ENCODE measurements at places on chromosomes 2 and 18. TPM values are rescaled to one million over a fixed set of nuclear protein-coding genes. Genes with fewer than 3 reads are reported as not detected.

Gene NR4A2
- 6.7 TPM for total RNA-seq

Gene PAX8
- 3.6 TPM for total RNA-seq

DNA sequence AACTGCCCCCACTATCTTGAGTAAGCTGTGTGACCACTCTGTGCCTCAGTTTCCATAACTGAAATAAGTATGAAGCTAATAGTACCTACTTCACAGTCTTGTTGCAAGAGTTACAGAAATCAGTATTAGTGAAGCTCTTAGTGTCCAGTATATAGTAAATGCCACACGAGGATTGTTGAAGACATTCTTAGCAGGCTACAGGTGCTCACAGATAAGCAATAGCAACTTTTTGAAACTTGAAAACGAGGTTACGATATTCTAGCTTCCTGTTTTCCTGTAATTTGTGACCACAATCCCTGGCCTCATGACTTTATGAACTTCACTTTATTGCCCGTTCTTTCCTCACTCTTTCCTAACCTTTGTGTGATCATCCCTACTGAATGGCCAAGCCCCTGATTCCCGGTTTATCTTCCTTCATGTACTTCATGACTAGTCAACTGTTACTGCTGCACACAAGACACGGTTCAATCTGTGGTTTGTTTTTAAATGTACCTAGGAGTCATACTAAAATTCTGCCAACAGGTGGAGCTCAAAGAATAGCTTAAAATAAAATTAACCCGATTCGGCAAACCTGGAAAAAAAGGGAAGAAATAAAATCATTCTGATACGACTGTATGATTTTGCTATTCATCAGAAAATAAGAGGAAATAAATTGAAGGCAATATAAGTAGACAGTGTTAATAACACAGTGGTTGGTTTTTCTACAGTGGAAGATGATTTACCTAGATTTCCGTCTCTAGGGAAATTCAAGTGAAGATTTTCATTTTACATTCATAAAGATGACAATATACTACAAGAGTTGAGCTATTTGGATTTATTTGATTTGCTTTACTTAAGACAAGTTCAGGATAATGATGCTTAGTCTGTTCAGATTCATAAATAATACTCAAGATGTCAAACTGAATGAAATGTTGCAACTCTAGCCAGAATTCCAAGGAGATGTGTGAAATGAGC lies 38.1 kb upstream of the STAT1 start:
- no peak for DNase-seq

Gene IL36G
- 19.1 TPM for total RNA-seq

Gene DAW1
- total RNA-seq: 0.25 TPM

DNA sequence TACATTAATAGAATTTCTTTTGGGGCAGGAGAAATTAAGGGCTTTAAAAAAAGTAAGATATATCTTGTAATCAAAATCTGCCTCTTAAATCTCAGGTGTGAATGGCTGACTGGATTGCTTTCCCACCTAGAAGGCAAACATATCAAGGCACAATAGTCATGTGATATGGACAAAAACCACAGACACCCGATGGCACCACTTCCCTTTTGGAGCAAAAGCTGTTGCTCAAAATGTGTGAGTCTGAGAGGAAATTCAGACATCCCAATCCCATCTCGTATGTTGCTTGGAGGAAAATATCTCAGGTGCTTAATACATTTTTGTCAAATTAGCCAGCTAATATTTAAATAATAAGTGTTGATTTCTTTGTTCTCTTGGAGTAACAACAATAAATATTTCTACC lies 120.7 kb downstream of the KCNF1 start:
- no peak for DNase-seq

DNA sequence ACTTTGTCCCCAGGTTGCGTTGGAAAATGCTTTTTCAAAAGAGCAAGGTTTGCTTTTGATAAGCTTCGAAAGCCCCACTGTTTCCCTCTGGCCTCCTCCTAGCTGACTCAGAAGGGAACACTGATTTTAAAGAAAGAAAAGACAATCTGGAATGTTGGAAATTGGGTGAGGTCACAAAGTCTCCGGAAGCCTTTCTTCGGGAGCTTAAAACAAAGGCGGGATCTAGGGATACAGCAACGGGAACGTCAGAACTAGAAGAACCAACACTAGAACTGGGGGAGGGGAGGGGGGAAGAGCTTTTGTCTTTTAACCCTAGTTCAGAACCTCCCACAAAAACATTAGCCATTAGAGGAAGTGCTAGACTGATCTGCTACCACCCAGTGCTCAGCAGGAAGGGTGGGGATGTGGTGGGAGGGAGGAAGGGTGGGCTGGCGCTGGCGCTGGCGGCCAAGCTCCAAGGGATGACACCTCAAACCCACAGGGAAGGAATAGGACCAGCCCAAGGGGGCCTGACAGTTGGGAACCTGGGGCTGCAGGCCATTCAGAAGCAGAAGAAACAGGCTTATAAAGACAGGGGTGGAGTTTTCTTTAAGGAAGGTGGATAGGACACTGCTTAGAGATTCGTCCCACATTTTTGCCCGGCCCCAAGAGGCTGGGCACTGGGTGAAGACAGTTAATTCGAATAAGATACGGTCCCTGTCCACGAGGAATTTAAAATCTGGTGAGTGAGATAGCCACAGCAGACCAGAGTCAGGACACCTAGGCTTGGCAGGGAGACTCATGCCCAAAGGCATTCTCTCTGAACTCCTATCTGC lies 1.7 kb downstream of the TMSB10 start:
- peak; percentile 81 for DNase-seq

DNA sequence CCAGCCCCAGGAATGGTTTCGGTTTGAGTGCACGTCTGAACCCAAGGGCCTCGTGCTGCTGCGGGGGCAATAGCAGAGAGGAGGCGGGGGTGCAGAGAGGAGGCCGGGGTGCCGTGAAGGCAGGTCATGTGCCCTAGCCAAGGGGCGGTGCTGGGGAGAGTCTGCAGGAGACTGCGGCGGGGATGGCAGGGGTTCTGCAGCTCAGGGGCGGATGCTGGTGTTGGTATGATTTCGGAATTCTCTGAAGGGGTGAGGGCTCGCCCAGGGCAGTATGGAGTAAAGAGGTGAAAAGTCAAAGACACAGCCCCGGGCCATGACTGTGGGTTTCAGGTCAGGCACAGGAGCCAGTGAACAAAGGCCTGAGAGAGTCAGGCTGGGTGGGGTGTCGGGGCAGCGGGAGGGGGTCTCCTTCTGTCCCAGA lies 186.5 kb upstream of the HDAC4 start:
- no peak for DNase-seq

Gene TLX2
- total RNA-seq: not detected

Gene RFTN2
- 3.5 TPM for total RNA-seq

DNA sequence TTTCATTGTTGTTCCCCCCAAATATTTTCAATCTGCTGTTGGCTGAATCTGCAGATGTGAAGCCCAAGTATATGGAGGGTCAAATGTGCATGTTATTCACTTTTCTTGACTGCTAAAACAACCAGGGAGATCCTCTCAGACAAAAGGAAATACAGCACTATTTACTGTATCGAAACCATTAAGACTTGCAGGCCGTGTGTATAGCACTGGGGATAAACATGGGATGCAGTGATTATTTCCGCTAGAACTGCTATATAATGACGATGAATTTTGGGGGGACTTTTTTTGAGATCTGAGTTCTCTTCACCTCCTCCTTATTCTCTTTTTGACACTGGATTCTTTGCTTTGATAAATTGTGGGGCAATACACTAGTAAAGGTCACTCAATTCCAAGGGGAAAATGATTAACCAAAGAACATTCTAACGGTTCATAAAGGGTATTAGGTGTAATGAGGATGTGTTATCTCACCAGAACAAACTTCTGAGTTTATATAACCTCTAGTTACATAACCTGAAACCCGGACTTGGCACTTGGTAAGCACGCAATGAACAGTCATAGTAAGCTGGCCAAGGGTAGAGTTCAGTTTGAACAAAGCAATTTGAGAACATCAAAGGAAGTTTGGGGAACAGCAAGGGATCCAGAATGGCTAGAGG lies 3.5 kb upstream of the UGT1A1 start:
- no peak for DNase-seq

Gene ATP6V1C2
- 130 TPM for total RNA-seq

Gene TMEM37
- total RNA-seq: 8.7 TPM

DNA sequence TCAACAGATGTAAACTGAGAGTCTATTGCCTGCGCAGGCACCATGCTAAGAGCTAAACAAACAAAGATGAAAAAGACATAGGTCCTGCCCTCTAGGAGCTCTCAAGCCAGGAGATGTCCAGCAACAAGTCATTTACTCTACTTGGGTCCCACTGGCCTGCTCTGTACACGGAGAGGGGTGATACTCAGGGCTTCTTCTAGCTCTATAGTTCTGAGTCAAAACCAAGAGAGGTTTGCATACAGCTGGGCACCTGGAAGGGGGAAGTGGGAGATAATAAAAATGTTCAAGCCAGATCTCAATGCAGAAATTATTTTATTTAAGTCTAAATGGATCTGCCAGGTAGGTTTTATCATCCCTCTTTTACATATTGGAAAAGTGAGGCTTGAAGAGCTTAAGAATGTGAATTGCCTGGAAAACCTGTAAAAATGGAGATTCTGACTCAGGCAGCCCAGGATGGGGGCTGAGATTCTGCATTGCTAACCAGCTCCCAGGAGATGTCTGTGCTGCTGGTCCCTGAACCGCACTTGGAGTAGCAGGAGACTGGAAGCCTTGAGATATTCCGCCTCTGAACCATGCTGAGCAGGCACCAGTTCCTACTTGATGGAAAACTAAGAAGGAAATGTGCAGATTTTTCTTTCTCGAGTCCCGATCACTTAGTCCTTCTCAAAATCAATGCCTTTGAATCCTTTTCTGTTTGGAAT lies 201.1 kb downstream of the PRKCE start:
- no peak for DNase-seq

DNA sequence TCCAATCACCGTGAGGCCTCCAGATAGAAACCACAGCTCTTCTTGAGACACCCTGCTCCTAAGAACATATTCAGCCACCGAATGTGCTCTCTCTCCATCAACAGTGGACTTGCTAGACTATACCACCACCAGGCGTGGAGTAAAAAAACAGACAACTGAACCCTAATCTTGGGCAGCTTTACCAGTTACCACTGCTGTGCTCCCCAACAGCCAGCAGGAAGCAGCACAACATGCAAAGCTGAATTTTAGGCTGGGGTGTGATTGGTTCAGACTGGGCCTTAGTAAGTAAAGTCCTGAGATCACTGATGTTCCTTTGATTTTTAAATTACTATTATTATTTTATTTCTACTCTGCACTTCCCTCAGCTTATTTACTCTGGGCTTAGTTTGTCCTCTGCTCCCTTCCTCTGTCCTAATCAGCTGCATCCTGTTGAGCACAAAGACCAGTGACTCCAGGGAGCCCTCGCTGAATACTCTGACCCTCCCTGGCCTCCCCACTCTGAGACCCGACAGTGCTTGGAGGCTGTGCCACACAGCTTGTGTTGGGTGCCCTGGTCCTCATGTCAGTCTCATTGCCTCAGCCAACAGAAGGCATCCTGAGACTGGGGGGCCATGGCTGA lies 21.9 kb downstream of the MRPL35 start:
- DNase-seq: no peak

- no peak for DNase-seq
Measured at GRCh38 chr18:55407191-55407590, 180.8 kb downstream of the TCF4 start.

GRCh38 chr2:143706354-143706753 lies 577.1 kb downstream of the ARHGAP15 start:
- DNase-seq: no peak

GRCh38 chr2:203905656-203906055 lies 30.9 kb upstream of the ICOS start:
- DNase-seq: no peak

DNA sequence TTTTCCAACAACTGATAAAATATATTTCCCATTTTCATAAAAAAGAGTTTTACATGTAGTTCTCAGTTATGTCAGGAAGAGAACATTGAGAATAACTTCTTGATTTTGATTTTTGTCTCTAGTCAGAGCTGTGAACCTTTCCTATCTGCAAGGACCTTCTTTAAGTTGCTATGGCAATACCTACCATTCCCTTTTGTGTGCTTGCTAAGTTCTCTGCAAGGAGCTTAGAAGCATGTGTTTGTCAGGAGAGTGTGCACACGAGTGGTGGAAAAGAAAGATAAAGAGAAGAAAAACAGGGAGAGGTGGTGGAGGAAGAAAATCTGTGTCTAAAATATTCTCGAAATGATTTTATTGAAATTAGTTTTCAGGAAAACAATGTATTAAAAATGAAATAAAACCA lies 140.3 kb upstream of the SLC8A1 start:
- no peak for DNase-seq

- peak; percentile 78 for DNase-seq
Measured at GRCh38 chr2:176112375-176113302, 3.9 kb upstream of the HOXD10 start.

DNA sequence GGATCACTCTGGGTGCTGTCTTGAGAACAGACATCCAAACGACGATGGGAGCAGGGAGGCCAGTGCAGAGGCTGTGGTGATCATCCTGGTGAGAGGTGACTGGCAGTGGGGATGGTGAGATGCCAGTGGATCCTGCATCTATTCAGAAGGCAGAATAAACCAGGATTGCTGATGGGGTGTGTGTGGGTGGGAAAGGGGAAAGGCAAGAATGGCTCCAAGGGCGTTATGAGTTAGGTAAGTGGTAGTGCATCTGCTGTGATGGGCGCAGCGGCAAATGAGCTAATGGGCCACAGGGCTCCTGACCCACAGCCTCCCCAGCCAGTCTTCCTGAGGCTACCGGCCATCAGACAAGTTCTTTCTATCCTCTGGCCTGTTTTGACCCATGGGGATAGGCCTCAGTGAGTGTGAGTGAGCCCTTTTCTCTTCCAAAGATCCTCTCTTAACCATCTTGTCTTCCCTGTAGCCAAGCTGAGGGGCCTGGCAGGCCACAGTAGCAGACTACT lies 29.6 kb downstream of the SERTAD2 start:
- DNase-seq: no peak

DNA sequence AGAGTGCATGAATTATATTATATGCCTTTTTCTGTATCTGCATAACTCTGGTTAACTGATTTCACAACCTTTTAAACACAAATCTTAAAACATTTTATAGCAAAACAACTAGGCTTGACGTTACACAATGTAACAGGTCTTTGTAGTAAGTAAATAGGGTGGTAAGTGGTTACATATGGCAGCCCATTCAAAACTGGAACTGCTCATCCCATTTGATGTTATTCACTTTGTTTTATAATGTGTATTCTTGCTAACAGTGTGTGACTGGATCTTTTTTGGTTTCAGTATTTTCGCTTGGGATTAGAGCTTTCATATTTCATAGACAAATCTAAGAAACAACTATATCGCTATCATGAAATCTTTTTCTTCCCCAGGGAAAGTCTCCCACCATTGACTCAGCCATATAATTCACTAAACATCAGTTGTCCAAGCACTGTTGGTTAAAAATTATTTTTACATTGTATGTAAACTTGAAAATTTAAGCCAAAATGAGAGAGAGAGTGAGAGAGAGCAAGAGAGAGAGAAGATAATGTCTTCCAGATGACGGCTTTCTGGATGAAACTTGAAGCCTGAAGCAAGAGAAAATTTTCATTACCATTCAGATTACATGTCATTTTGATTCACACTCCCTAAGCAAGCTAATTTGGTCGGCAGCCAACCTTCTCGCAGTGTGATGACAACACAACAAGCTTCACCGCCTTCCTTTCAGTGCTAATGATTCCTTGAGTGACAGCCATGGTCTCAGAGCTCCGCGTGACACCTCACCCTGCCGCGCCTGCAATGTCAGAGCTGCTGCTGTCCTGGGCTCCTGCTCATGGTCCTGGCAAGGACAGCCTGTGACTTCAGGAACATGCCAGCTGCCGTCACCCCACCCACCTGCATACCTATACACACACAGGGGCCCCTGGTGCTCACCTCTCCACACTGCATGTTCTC lies 946.9 kb upstream of the SOX11 start:
- DNase-seq: no peak

- DNase-seq: peak; percentile 47
Measured at GRCh38 chr2:8684878-8685696, 3.2 kb downstream of the ID2 start.

Gene RGPD6
- 41.3 TPM for total RNA-seq

Gene LNPK
- 26.5 TPM for total RNA-seq
